ENCODE measurements at places on chromosomes 12 and 14.
A peak's percentile ranks its signal among the peaks of the same experiment; 100 is the strongest.

- DNase-seq: no peak
Measured at GRCh38 chr12:92614001-92614400, 88.8 kb upstream of the PLEKHG7 start.

DNA sequence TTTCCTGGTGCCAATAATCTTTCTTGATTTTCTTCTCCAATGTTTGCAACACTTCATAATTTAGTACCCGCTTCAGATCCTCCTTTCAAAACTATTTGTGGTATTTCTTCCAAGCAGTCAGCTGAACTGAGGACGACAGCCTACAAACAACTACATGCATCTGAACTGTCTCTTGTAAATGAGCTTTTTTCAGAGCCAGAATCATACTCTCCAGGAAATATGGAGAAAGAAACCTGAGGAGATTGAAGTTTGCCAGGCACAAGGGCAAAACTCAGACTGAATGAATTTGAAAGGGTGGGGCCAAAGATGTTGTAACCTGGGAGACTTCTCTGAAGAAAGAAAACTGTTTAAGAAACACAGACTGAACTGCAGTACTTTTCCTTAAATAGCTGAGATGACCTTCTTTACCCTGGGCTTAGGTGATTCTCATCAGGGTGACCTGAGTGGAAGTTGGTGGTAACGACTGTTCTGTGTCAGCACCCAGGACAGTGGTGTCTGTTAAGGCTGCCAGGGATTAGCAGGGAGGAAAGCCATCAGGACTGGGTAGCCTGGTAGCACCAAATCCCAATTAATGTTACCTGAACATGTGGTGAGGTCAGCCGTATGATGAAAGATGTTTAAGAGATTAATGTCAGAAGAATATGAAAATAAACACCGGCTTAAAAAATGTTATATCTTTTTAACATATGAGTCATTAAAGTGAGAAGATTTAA, 95.0 kb downstream of the TGFB3 start:
- no peak for DNase-seq

DNA sequence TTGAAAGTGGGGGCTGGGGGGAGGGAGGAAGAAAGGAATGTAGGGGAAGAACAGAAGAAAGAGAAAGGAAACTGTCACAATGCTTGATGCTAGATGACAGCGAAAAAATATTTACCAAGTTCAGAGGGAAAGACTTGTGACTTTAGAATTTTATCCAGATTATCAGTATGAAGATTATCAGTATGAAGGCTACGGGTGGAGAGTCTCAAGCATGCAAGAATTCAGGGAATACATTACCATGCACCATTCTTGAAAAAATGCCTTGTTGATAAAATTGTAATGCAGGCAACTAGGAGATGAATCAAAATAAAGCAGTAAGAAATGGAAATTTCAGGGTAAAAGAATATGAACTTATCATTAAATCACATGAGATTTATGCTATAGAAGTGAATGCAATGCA, 376.8 kb downstream of the PCNX1 start:
- DNase-seq: no peak

- peak; percentile 54 for DNase-seq
Measured at GRCh38 chr12:127280393-127281275, 986.3 kb upstream of the TMEM132C start.

DNA sequence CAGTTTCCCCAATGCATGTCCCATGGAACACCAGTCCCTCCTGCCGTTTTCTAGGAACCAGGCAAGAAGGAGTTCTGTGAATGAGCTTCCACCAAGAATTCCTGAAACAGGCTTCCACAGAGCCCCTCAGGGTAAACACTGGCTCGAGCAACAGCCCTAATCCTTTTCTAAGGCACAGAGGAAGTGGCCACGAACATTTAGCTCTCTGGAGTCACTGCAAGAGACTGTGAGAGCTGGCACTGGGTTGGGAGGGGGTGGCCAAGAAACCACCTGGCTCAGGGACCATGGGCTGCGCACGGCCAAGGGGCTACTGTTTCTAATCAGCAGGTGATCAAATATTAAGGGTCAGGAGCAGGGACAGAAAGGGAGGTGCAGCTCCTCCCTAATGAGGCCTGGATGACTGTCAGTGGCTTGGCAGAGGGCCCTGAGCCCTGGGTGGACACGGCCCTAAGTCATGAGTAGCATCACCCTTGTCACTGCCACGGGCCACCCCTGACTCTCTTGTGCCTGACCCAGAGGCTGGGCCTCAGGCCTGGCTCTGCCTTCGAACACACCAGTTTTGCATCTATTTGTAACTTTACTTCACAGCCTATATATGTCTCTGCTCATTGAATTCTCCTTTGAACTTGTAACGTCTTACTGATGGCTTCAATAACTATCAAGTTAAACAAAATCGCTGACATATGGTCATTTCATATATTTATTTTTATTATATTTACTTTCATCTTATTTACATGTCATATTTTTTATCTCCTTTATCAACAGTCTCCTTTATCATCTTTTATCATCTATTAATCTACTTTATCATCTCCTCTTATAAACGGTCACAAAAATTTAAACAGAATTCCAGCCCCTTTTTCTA, 154.0 kb downstream of the DICER1 start:
- DNase-seq: no peak

DNA sequence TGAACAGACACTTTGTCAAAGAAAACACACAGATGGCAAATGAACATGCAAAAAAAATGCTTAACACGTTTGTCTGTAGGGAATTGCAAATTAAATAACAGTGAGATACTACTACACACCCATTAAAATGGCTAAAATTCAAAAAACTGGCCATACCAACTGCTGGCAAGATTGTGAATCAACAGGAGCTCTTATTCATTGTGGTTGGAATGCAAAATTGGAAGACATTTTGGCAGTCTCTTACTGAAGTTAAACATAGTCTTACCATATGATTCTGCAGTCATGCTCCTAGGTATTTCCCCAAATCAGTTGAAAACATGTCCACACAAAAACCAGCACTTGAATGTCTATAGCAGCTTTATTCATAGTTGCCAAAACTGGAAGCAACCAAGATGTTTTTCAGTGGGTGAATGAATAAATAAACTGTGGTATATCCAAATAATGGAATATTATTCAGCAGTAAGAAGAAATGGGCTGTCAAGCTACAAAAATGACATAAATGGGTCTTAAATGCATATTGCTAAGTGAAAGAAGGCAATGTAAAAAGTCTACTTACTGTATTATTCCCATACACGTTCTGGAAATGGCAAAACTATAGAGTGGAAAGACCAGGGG, 91.4 kb downstream of the PLEKHA5 start:
- DNase-seq: no peak

All from left ventricle myocardium superior (tissue), 1 donor.